ENCODE measurements at places on chromosomes 6 and 20.

- DNase-seq, result no peak
These were observed 37.7 kb downstream of the F13A1 start for GRCh38 chr6:6282716-6283115.

GRCh38 chr6:31065556-31065955 lies 46.8 kb downstream of the C6orf15 start:
- DNase-seq, result peak; percentile 82

DNA sequence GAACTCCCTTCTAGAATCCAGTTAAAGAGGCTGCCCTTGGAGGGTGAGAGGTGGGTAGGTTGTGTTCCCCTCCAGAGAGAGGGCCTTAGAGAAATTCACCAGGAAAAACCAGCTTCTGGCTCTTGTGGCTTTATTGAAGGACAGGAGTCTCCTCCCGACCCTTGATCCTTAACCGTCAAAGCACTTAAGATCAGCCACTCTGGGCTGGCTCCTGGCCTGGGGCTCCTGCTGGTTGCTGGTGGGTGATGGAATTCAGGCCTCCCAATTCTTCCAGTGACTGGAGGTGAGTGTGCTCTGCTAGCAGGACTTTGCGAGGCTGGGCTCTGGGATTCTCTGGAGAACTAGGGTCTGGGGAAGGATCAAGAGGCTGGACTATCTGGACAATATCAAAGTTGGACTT lies 75.6 kb upstream of the LGSN start:
- no peak for DNase-seq

DNA sequence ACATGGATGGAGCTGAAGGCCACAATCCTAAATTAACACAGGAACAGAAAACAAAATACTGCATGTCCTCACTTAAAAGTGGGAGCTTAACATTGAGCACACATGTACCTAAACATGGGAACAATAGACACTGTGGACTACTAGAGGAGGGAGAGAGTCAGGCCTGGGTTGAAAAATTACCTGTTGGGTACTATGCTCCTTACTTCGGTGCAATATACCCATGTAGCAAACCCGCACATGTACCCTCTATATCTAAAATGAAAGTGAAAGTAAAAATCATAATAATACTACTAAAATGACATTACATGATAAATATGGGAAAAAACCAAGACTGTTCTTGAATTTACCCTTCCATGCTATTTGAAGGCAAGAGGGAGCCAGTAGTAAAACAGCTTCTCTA lies 1273.8 kb upstream of the ADGRB3 start:
- no peak for DNase-seq

DNA sequence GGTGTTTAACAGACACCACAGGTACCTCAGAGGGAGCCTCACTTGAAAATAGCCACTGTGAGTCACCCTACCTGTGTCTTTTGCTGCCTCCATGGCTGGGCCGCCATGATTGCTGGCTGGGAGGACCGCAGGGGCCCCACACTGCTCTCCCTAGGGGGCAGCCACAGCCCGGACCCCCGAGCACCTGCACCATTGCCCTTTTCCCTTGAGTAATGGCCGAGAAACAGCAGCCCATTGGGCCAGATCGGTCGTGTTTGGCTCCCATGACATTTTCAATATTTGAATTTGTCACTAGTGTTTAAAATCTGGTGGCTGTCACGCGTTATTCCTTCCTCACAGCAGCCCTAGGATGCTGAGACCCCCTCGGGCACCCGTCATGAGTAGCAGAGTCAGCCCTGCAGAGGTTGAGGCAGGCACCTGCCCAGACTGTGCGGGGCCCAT lies 6.7 kb downstream of the ZBP1 start:
- DNase-seq, result no peak

GRCh38 chr20:50514750-50515149 lies 4.6 kb downstream of the PTPN1 start:
- DNase-seq, result no peak

DNA sequence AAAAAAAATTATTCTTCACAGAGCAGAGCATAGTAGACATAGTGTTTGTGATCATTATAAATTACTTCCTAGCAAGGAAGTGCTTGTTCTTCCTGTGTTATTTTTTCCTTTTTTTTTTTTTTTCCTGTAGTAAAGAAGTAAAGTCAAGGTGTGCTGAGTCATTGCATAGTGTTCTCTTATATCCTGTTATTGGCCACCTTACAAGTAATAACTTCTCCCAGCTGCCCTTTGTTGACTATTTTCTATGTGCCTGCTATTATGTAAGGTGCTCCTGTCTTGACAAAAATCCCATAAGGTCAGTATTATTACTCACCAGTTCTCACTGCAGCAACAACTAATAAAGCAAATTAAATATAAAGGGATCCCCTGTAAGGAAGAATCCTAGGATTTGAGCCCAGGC lies 195.3 kb downstream of the GJA1 start:
- DNase-seq, result no peak

- DNase-seq, result no peak
These were observed 23.1 kb downstream of the CPNE5 start for GRCh38 chr6:36815962-36816735.

DNA sequence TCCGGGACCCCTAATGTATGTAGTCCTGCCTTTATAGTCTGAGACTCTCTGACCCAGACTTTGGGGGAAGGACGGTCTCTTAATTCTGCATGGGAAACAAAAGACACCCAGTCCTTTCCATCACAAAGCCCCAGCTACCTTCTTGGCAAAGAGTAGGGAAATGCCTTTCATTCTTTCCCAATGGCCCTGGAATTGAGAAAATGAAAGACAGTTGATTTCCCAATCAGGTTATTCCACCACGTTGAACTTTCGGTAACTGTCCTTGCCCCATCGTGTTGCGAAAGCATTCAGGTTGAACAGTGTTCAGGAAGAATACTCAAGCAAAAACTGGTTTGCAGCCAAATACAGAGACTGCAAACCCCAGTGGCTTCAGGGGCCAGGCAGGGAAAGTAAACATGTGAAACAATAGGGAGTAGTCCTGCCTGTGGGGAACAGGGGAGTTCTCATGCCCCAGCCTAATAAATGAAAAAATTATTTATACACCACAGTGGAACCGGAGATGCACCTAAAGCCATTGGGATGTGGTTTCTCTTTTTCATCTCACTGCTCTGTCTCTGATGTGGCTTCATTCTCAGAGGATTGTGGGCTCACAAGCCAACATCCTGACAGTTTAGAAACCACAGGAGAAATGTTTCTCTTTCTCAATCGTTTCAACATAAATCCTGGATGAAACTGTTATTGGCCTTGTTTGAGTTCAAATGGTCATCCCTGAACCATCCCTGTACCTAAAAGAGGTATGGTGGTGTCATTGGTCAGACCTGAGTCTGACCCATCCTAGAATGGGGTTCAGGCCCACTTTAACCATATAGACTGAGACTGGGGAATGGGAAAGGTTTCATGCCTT lies 44.2 kb upstream of the SLC9A8 start:
- peak; percentile 80 for DNase-seq

DNA sequence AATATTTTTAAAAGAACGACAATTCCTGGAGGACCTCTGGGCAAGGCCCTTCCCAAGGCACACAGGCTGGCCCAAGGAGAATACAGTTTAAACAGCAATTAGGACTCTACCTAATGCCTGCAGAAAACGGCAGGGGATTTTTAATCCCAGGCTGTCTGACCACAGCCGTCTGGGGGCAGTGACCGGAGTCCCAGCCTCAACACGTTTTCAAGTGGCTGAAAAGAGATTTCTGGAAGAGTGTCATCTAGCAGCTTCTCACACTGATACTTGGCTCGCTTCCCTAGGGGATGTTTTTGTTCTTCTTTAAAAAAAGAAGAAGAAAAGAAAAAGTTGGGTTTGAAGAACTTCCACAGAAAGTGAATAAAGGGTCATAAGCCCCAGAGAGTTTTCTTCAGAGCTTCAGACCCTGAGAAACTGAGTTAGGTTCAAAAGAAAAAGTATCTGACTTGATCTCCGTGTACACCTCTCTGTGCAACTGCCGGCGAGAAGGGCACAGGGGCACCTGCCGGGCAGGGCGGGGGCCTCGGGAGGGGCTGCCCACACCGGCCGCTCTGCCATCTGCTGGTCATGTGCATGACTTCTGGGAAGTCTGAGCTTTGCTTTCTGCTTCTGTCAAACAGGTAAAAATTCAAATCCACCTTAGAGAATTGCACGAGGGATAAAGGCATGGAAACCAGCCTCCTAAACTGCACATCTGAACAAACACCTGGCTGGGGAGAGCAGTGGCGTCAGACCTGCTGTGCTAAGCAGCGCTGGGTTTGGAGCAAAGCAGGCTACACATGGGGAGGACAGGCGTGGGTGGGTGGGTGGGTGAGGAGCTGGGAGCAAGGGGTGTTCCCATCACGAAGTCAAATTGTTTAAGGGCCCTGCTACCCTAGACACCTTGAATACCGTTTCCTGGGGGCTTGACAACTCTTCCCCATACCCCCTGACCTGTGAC lies 33.0 kb downstream of the RRBP1 start:
- peak; percentile 47 for DNase-seq

GRCh38 chr6:20965276-20965675 lies 431.0 kb downstream of the CDKAL1 start:
- DNase-seq, result no peak

DNA sequence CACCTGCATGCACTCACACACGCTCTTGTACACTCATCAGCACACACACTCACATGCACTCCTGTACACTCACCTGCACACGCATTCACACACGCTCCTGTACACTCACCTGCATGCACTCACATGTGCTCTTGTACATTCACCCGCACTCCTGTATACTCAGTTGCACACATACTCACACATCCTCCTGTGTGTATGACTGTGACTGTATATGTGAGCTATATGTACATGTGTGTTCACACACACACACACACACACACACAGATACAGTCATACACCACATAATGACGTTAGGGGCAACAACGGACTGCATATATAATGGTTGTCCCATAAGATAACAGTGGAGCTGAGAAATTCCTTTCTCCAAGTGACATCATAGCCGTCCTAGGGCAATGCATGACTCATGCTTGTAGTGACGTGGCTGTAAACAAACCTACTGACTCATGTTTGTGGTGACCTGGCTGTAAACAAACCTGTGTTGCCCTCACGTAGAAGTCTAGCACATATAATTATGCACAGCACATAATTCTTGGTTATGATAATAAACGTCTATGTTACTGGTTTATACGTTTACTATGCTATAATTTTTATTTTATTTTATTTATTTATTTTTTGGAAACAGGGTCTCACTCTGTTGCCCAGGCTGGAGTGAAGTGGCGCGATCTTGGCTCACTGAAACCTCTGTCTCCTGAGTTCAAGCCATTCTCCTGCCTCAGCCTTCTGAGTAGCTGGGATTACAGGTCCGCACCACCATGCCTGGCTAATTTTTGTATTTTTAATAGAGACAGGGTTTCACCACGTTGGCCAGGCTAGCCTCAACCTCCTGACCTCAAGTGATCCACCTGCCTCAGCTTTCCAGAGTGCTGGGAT lies 22.8 kb upstream of the TAF4 start:
- DNase-seq, result peak; percentile 89

DNA sequence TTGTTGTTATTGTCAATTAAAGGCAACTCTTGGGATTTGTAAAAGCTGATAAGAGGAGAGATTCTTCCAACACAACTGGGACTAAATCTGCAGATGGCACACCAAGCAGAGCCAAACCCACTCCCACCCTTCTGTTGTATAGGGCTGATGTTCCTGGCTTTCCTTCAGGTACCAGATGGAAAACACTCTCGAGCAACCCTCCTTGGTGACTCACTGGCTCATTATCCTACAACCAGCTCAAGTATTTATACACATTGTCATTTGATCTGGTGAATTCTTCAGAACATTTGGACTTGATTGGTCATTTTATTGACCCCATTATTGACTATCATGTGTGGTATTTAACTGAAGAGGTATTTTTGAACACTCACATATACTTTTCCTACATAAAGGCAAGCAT lies 190.3 kb upstream of the PCSK2 start:
- peak; percentile 6 for DNase-seq

- DNase-seq, result peak; percentile 87
These were observed 682 bp downstream of the BRD2 start for GRCh38 chr6:32968867-32969684.

DNA sequence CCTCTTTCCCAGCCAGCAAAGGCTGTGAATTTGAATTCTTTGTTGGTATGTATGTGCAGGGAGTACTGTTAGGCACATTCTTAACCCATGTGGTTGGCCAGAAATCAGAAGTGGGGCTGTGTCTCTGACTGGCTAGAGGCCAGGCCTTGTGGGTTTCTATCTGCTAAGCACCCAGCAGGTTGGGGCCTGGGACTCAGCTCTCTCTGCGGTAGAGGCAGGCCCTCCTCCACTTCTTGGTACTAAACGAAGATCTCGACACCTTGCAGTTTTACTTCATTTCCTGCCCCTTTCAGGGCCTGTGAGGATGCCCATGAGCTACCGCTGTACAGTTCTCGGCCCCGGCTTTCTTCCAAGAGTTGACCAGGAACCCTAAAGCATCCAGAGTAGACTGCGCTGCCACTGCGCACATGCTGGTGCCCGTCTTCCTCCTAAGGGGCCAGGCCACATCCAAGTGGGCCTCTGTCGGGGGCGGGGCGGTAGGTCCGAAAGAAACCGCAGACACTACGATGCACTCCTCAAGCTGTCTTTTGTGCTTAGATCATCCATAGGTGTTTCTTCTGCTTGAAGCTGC lies 51.1 kb downstream of the TCP11 start:
- DNase-seq, result peak; percentile 93

DNA sequence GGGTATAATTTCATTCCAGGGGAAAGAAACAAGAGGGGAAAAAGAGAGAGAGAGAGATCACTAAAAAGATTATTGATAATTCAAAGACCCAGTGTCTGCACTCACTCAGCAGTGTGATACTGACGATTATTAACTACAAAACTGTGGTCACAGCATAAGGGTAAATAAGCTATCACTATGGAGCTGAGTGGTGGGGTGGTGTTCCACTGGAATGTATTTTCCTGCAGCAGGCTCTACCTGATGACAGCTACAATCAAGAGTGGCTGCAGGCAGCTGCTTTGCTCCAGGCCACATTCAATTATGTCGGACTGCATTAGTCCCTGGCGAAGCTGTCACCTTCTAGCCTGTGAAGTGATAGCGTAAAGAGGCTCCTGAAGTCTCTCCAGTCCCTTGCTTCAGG lies 122.2 kb upstream of the TFAP2D start:
- no peak for DNase-seq

GRCh38 chr6:158548418-158549161 lies 11.3 kb upstream of the TMEM181 start:
- peak; percentile 37 for DNase-seq

- DNase-seq, result peak; percentile 53
These were observed 143.7 kb downstream of the KLHL32 start for GRCh38 chr6:97068211-97068610.

DNA sequence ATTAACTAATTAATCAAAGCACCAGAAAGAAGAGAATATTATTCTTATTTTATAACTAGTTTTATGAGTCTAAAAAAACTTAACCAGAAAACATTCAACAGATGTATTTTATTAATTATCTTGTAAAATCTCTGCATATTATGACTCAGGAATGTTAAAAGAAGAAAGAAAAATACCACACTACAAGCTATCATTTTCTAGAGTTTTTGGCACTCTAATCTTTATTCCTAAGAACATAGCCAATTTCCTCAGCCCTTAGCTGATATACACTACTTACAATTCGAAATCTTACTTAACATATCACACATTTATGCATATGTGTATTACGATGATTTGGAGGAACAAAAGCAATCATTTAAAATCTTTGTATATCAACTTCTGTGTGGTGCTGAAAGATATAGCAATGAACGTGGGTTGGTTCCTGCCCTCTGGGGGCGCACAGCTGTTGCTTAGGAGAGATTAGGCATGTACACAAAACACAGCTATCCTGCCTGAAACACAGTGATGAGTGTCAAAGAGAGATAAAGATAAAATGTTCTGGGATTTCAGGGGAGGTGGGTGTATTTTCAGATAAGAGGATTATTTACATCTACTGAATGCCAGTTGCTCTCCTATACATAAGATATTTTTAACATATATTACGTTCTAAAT lies 404.5 kb downstream of the SYNE1 start:
- DNase-seq, result peak; percentile 36

- no peak for DNase-seq
These were observed 319.8 kb downstream of the HIVEP2 start for GRCh38 chr6:142624978-142625715.
